ENCODE measurements at places on chromosomes 7 and 10.

- peak; percentile 70 for DNase-seq
Observed at GRCh38 chr7:816751-817671, 15.3 kb upstream of the SUN1 start.

- no peak for DNase-seq
Observed at GRCh38 chr7:81484261-81484660, 285.6 kb downstream of the HGF start.

DNA sequence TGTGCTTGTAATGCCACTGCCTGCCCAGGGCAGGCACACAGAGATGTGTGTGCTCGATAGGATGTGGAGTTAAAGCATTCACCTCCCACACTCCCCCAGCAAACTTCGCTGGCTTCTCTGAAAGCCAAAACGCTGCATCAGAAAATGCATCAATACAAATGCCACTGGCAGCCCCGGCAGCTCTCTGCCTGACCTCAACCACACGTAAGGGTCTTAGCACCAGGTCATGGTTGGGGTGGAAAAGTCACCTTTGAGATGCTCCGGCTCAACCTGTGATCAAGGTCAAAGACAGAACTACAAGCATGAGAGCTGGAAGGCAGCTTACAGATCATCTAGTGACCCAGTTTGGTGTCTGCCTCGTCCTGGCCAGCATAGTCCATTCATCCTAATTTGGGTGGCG lies 114.4 kb upstream of the NANOS1 start:
- DNase-seq: no peak

GRCh38 chr10:49569031-49569631 lies 30.2 kb upstream of the ERCC6 start:
- no peak for DNase-seq

GRCh38 chr10:107800061-107800460 lies 635.6 kb upstream of the SORCS1 start:
- no peak for DNase-seq

- no peak for DNase-seq
Observed at GRCh38 chr7:114789871-114790311, 132.0 kb upstream of the MDFIC start.

DNA sequence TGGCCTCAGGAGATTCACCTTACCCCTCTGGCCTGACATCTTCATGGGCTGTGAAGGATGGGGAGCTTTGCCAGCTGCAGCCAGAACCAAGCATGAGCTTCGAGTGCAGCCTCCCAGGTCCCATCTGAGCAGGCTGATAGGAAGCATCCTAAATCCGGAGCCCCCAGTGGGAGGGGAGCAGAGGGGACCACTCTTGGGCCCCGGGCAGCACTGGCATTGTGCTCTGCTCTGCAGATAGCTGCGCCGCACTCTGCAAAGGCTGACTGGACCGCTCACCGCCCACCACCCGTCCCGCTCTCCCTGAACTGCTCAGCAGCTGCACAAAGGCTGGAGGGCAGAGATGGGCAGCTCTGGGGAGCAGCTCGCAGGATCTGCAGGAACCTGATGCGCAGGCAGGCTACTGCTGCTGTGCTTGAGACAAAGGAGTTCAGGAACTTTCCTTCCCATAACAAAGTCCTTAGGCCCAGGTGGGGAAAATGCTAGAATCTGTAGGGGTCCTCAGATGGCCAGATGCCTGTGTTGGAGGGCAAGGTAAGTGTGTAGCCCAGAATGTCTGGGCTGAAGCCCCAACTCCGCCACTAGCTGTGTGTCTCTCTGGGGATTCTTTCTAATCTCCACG lies 51.8 kb downstream of the ARHGAP22 start:
- no peak for DNase-seq

GRCh38 chr10:95395947-95396449 lies 105.2 kb upstream of the PDLIM1 start:
- no peak for DNase-seq

DNA sequence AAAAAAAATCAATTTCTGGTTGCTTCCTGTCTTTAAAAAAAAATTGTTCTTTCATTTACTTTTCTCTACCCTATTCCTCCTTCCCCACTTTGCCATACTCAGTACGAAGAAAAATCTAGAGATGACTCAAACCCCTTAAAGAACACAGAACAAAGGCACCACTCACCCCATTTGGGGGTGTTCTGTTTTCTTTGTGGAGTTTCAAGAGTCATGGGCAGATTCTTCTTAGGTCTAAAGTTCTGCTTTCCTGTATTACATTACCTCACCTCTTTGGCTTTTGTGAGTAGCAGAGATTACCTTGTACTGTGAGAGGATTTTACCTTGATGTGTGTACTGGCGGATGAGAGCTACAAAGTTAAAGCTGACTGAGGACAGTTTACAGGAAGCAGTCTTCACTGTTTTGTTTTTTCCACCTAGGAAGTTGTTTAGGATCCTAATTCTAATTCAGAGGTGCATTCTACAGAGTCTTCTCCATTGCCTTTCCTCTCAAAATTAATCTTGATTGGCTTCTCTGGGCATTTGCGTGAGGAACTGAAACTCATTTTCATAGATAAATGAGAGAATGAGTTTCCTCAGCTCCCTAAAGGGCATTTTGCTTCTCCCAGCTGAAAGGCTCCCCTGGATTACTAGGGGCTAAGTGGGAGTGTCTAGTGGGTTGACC lies 20.7 kb downstream of the AVL9 start:
- no peak for DNase-seq

GRCh38 chr7:134693256-134693655 lies 46.6 kb downstream of the BPGM start:
- peak; percentile 37 for DNase-seq

- DNase-seq: no peak
Observed at GRCh38 chr10:90175161-90175681, 473.8 kb downstream of the KIF20B start.

DNA sequence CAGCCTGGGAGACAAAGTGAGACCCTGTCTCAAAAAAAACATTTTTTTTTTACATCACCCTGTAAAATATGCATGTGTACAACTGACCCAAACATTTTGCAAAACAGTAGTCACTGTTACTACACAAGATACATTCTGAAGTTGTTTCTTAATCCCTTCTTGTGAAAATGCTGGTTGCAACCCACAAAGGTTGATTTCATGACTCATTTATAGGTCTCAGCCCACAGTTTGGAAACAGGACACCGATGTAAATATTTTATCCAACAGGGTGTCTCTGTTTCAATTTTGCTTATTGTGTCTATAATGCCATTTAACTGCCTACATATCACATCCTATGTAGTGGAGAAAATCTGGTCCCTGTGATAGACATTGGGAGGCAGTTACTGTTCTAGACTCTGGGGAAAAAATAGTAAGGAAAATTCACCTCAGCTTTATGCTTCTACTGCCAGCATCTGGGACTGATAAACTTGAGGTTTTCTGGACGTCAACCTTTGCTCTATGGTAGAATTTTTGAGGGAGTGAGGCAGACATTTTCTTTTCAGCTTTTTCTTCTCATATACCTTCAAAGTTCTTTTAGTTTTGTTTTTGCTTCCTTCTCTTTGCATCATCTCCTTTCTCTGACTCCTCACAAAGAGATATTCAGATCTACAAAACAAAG lies 1.6 kb upstream of the RAB19 start:
- DNase-seq: no peak

DNA sequence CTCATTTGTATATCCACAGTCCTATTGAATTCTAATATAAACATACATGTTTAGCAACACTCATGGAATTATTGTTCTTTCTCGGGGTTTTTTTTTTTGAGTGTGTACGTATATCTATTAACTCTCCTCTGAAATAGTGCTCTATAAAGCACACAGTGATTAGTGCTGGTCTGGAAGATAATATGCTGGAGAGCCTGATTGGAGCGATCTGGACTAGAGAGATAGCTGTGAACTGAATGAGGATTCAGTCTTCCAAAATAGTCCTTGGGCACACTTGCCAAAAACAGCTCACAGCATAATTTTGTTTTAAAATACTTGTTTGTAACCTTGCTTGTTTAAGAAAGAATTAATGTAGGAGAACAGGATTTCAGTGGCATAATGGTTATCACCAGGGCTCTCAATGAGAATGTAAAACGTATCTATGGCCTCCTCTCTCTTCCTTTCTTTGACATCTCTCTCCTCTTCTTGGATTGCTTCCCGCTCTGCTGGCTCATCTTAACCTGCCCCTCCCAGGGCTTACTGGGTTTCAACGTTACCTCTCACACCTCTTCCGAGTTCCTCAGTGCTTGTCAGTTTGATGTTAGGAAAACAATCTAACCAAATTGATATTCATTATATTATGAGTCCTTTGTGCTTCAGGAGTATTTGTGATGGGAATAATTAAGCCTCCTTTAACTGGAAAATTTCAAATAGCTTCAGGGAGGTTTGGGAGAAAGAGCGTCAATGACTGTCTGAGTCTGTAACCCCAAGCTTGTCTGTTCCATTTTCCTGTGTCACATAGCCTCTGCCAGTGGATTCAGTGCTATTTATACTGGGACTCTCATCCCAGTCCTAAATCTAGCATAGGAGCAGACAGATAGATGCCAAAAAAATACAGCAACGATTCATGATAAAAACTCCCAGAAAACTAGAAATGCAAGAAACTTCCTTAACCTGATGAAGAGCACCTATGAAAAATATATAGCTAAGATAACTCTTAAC lies 16.2 kb upstream of the AGK start:
- DNase-seq: no peak

DNA sequence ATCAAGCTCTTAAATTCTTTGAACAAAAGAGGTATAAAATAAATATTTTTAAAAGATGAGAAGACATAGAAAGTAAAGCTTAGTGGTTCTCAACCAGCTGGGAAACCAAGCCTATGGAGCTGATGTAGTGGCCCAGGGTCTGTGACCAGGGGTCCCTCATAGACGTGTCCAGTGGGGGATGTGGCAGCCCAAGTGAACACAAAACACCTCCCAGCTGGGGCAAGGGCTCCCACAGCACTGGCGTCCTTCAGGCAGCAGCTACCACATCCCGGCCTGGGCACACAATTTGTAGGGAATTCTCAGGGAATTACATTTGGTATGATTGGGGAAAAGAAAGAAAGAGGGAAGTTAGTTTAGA lies 17.8 kb upstream of the CCDC71L start:
- DNase-seq: no peak

DNA sequence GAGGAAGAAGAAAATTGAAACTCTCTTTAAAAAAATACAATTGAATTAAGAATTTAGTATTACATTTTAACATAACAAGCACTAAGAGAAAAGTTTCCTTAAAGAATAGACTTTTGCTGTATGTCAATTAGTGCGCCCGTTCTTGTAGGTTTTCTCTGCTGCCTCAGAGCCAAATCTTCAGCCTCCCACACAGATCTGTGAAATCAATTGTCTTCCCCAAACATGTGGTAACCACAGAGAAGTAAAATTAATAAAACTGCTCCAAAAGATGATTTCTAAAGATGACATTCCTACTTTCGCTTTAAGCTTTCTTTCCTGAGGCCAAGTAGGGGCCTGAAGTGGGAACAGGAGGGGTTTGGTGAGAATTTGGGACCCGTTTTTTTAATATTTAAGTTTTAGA lies 113.2 kb upstream of the ADO start:
- DNase-seq: no peak

DNA sequence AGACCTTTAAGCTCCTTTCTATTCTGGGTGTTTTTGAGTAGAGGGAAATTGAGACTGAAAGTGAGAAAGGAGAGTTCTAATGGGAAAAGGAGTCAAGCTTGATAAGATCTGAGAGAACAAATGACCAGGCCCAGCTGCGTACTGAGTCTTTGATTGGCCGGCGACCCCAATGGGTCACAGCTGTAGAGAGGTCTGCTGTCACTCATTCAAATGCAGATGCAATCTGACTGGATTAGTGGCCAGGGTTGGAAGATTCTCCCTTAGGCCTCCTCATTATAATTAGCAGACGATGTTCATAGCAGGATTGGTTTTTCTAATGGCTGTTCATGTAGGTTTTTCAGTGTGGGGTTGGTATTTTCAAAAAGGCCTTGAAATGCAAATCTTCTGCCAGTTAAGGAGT lies 127.2 kb upstream of the SLC25A13 start:
- no peak for DNase-seq

DNA sequence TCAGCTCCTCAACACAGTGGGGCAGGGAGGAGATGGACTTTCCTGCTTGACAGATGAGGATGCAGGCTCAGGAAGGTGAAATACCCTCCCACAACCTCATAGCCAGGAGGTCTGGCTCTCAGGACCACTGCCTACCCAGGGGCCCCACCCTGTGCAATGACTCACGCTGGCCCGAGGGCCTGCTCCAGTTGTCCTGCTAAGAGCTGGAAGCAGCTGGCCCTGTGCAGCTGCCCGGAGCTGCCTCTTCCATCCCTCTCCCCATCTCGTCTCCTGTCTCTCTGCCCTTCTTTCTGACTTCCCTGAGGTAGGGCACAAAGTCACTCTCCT lies 123.9 kb downstream of the ZMIZ1 start:
- DNase-seq: no peak

GRCh38 chr7:158861004-158861787 lies 4.8 kb downstream of the DYNC2I1 start:
- no peak for DNase-seq
